ENCODE measurements at places on chromosomes 7 and 10.

GRCh38 chr10:121519901-121520493, 78.2 kb downstream of the FGFR2 start:
- no peak for DNase-seq

DNA sequence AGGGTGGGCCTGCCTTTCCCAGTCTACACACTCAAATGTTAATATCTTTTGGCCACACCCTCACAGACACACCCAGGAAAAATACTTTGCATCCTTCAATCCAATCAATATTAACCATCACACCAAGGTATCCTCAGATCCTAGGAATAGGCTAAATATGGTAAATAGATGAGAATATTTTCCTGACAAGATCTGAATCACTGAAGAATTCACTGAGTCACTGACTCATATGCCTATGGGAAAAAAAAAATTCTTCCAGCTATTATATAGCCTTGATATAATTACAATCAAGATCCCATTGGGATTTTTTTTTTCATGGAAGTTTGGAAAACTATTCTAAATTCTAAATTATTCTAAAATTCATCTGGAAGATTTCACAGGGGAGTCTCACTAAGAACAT, 65.8 kb downstream of the INHBA start:
- DNase-seq: no peak

DNA sequence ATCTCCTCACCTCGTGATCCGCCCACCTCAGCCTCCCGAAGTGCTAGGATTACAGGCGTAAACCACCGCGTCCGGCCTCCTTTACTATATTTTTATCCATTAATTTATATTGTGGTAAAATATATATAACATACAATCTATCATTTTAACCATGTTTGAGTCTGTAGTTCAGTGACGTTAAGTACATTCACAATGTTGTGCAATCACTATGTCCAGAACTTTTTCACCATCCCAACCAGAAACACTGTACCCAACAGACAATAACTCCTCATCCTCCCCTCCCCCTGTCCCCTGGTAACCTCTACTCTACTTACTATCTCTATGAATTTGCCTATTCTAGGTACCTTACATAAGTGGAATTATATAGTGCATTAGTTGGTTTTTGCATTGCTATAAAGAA, 297.5 kb upstream of the GALNT17 start:
- DNase-seq: no peak

- no peak for DNase-seq
Measured at GRCh38 chr10:2772135-2772534, 295.2 kb upstream of the PFKP start.

GRCh38 chr10:85547460-85548023, 819.1 kb downstream of the GRID1 start:
- no peak for DNase-seq

GRCh38 chr10:86368987-86369386, 2.4 kb upstream of the GRID1 start:
- DNase-seq: no peak

DNA sequence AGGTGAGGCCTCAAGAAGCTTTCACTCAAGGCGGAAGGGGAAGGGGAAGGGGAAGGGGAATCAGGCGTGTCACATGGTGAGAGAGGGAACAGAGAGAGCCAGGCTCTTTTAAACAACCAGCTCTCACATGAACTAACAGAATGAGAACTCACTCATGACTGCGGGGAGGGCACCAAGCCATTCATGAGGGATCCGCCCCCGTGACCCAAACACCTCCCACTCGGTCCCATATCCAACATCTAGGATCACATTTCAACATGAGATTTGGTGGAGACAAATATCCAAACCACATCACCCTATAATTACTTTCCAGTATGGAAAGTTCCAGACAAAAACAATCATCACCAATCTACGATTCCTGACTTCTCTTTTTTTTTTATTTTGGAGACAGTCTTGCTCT, 22.9 kb downstream of the HIP1 start:
- DNase-seq: no peak

DNA sequence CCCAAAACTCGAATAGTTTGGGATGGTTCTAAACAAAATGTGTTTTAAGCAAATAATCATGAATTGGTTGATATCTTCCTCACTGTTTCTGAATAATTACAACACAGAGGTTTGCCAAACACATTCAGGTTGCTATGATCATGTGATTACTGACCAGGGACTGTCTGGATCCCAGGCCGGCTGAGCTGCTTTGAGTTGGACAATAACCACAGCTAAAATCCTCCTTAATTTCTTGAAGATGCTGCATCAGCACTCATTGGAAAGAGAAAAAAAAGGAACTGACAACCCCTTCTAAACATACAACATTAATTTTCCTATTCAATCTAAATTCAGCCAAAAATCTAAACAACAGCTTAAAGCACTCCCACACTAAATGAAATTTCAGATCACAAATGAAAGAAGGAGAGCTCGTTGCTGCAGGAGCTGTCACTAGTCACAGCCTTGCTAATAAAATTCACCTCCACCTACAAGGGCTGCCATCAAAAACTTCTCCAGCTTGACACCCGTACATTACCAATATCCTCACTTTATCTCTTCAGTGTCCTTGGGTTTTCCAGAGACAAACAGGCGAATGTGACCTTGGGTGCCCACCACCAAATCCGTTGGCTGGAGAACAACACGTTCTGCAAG, 560.2 kb downstream of the KCNMA1 start:
- no peak for DNase-seq

DNA sequence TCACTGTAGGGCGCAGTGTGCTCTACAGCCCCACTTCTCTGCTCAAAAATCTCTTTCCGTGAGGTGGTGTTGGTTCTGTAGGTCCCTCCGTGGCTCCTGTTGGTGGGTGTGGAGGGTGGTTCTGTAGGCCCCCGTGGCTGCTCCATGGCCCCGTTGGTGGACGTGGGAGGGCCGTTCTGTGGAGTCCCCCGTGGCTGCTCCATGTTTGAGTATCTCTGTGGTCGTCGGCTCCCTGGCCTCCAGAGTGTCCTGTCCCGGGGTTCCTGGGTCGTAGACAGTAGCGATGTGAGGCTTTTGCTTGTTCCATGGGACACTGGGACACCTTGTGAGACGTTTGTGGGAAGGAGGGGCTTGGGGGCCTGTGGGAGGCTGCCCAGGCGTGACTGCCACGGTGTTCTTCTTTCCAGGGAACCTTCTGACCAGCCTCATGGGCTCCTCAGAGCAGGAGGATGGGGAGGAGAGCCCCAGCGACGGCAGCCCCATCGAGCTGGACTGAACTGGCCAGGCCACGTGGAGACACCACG, 18.6 kb downstream of the GET4 start:
- no peak for DNase-seq

DNA sequence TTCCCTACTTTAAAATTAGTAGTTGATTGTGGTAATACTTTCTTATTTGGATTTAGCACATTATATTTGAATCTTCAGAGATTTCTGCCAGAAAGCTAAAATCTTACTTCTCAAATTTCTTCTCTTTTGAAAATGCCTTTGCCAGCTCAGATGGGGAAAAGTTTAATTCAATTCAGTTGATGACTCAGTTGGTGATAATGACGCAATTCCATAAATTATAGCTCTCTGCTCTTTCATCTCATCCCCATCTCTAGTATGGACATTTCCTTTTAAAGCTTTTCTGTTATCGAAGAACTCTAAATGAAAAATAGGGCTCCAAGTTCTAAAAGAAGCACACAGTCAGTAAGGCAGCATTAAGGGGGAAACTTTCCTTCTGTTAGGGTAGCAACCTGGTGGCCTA, 25.5 kb downstream of the RNLS start:
- no peak for DNase-seq

GRCh38 chr7:117949232-117949631, 76.0 kb upstream of the CTTNBP2 start:
- no peak for DNase-seq

DNA sequence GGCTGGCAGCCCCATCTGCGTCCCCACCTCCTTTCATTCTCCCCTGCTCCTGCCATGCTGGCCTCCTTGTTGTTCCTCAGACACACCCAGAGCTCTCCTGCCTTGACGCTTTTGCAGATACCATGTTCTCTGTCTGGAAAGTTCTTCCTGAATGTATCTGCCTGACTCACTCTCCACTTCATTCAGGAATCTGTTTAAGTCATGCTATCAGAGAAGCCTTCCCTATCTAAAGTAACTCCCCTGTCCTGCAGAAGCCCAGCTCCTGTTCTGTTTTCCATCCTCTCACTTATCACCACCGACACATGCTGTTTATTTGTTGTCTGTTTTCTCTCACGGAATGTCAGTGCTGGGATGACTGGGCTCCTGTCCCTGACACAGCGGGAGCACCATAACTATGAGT, 82.0 kb downstream of the AFAP1L2 start:
- no peak for DNase-seq

GRCh38 chr7:129792721-129793120, 160.0 kb downstream of the UBE2H start:
- no peak for DNase-seq

DNA sequence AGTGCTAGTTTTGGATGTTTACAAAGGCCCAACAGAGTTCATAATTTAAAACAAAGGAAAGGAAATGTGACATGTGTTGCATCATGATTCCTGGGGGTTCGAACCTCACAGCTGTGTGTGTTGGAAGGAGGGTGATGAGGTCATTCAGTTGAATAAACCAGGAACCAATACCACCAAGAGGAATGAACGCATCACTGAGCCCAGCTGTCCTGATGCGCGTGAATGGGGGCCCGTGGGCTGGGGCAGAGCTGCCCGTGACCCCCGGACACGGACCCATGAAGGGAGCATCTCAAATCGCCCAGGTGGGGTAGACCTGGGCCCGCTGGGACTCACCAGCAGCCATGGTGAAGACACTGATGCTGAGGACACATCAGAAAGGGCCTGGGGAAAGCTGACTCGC, 33.0 kb downstream of the BRI3 start:
- DNase-seq: no peak

DNA sequence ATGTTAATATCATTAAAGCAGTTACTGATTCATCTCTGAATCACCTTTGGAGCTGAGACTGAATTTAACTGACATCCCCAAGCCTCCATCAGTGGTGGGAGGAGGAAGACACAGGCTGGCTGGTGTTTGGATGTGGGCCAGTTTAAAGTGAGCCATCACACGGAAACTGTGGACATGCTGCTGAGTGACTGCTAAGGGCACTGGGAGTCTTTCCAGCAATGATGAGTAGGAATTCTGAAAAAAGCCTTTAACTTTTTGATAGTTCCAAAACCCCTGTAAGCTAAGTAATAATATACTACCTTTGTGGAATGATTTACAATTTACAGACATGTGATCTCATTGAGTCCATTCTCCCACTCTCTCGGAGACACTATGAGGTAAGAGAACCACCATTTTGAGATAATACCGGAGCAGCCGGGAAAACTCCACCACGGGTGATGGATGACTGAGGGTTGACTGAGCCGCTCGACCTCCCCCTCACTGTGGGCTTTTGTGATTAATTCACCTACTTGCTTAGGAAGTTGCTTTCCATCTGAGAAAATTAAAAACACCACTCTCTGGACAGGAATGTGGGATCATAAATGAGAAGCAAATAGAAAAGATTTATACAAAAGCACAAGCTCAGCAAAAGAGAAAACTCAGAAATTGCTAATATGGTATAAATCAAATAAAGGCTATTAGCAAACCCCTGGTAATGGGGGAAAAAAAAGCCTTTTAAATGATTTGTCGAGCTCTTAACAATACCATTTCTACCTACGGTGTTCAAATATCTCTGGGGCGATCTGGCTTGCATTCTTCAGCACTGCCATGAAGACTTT, 194.8 kb downstream of the FANK1 start:
- DNase-seq: no peak

DNA sequence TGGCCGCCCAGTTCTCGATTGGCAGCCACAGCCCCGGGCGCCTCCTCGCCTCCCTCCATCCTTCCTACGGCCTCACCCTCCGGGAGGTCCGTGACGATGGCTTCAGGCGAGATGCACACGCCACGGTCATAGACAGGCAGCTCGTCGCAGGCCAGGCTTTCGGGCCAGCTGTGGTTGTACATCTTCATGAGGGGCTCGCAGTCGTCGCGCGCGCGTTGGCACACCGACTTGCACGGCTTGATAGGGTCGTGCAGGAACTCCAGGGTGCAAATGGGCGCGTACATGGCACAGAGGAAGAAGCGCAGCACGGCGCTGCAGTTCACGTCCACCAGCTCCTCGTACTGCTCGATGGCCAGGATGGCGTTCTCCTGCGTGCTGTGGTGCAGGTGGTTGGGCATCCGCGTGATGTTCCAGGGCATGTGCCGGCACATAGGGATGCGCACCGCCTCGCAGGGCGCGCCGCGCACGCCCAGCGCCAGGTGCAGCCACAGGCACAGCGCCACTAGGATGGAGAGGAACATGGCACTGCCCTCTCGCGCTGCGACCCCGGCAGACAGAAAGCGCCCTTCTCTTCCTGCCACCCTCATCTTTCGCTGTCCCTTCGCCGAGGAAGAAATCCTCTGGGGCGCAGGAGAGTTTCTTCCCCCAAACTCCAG, 472 bp downstream of the SFRP4 start:
- DNase-seq: no peak

DNA sequence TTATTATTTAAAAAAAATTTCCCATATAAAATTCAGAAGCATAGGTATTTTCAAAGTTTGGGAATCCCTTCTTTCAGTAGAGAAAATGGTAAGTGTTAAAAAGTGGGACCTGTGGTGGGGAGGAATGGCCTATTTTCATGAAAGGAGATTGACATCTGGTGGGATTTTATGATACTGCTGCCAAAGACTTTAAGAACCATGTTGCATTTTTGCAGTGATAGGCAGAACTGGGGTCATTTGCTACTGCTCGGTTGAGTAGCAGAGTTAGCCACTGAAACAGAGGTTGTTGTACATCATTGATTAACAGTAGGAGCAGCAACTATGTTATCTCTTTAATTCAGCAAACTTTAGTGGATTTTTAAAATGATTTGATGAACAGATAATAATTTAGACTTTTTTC, 4.4 kb downstream of the BICC1 start:
- no peak for DNase-seq

DNA sequence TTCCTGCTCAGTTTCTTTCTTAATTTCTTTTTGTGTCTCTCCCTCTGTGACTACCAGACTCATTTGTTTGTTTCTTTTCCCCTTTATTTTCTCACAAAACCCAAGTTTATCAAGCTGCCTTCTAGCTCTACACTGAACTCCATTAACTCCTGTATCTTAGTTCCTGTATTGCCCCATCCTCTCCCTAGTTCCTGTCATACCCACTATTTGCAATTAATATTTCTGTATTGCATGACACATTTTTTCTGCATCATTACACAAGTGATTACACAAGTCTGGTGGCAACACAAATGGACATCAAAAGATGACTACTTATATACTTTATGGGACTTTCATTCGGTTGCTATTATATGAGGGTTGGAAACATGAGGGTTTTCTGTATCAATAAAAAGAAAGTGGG, 26.9 kb upstream of the OR9A4 start:
- no peak for DNase-seq

GRCh38 chr10:1558906-1559305, 178.4 kb downstream of the ADARB2 start:
- DNase-seq: no peak

GRCh38 chr7:125644109-125644508, 714.5 kb upstream of the POT1 start:
- no peak for DNase-seq
